ENCODE measurements at places on chromosomes 6 and 20. TPM values are rescaled to one million over a fixed set of nuclear protein-coding genes. Genes with fewer than 3 reads are reported as not detected.

DNA sequence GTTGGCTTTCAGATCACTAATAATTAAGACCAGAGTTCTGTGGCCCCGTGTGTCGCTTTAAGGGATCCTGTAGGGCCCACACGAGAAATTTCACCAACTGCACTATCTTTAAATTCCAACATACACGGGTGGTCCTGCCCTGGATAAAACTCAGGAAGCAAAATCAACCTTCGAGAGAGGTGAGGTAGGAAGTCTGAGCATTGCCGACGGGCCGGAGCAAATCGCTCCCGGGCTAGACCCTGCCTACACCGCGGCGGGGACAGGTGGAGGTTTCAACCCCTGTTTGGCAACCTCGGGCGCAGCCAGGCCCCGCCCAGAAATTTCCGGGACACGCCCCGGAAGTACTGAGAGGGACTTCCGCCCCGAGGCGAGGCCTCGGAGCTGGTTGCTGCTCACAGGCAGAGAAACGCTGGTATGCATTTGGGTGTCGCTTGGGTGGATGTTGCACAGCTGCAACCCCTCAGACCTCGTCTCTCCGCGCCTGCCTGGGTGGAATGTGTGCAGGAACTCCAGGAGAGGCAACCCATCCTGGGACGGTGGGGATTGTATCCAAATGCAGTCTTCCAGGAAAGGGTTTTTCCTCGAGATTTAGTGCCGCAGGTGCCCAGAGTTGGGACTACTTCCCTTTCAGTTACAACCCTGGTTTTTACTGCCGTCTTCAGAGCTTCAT, 19.9 kb downstream of the ZKSCAN8 start:
- peaks cover 7% of the 10 kb centered on the region for H3K4me1 ChIP-seq
- H3K27ac ChIP-seq, result no peak overlapping the region
- H3K4me3 ChIP-seq, result peak overlapping the region; percentile 44
- H3K36me3 ChIP-seq, result peaks cover 5% of the 10 kb centered on the region
- peak; percentile 67 for DNase-seq
- no peaks in the 10 kb centered on the region for H3K27me3 ChIP-seq

DNA sequence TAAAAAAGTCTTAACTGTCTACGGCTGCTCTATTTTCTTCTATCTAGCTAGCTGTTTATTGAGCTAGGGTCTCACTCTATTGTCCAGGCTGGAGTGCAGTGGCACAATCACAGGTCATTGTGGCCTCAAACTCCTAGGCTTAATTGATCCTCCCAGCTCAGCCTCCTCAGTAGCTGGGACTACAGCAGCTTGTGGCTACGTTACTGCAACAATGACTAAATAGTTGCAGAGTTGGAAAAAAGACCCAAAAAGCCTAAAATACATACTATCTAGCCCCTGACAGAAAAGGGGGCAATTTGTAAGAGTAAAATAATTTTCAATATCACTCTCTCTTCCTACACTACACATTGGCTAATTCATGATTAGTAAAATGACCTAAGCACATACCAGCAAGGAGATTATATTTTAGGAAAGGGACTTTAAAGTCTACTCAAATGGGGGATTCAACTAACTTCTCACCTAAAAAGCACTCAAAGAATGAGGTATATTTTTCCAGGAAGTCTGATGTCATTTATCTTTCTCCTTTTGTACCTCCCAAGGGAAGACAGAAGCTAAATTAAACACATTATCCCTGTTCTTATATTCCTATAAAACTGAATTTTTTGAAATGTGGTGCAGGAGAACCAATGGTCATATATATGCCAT, 82.8 kb downstream of the ZMYND8 start:
- H3K4me1 ChIP-seq, result no peaks in the 10 kb centered on the region
- H3K27ac ChIP-seq, result no peak overlapping the region
- DNase-seq, result no peak
- H3K27me3 ChIP-seq, result no peaks in the 10 kb centered on the region
- peaks cover 58% of the 10 kb centered on the region for H3K36me3 ChIP-seq

DNA sequence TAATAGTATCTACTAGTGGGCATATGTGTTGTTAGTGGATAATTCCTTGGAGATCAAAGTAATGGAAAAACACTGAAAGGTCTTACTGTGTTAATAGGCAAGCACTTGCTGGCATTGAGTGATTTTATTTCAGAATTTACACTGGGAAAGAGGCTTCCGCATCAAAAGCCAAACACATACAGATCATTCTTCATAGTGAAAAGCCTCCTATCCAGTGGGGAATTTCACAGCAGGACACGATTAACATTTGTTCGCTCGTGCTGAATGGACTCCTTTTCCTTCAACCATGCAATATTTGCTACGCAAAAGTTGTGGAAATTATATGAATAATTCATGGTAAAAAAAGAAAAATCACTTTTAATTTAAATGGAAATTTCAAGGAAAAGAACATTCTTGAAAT, 26.4 kb downstream of the GABRR1 start:
- H3K4me1 ChIP-seq, result no peaks in the 10 kb centered on the region
- DNase-seq, result no peak
- no peak overlapping the region for H3K4me3 ChIP-seq

GRCh38 chr6:103872678-103873077, 987.0 kb downstream of the HACE1 start:
- no peak overlapping the region for H3K4me3 ChIP-seq
- H3K4me1 ChIP-seq, result no peaks in the 10 kb centered on the region
- no peaks in the 10 kb centered on the region for H3K36me3 ChIP-seq
- no peaks in the 10 kb centered on the region for H3K27me3 ChIP-seq
- no peak overlapping the region for H3K27ac ChIP-seq
- DNase-seq, result no peak

TSBP1 gene
- total RNA-seq, result not detected

- H3K4me1 ChIP-seq, result no peaks in the 10 kb centered on the region
- H3K4me3 ChIP-seq, result no peak overlapping the region
- no peaks in the 10 kb centered on the region for H3K27me3 ChIP-seq
- no peak for DNase-seq
Observed at GRCh38 chr6:84403545-84403944, 176.1 kb upstream of the CEP162 start.

- no peaks in the 10 kb centered on the region for H3K27me3 ChIP-seq
- H3K36me3 ChIP-seq, result no peaks in the 10 kb centered on the region
- no peak overlapping the region for H3K4me3 ChIP-seq
- no peaks in the 10 kb centered on the region for H3K4me1 ChIP-seq
- no peak for DNase-seq
Observed at GRCh38 chr6:106856227-106856874, 118.2 kb downstream of the CD24 start.

- H3K27me3 ChIP-seq, result no peaks in the 10 kb centered on the region
- no peak overlapping the region for H3K27ac ChIP-seq
- no peak for DNase-seq
- H3K4me1 ChIP-seq, result no peaks in the 10 kb centered on the region
Observed at GRCh38 chr6:52724042-52724405, 39.3 kb downstream of the GSTA2 start.

ARFGEF3 gene
- not detected for total RNA-seq

GTSF1L gene
- total RNA-seq, result not detected

GRCh38 chr6:147699637-147700036, 191.1 kb downstream of the SAMD5 start:
- no peaks in the 10 kb centered on the region for H3K4me1 ChIP-seq
- H3K27me3 ChIP-seq, result no peaks in the 10 kb centered on the region
- no peak overlapping the region for H3K27ac ChIP-seq
- DNase-seq, result no peak
- no peaks in the 10 kb centered on the region for H3K36me3 ChIP-seq

DNA sequence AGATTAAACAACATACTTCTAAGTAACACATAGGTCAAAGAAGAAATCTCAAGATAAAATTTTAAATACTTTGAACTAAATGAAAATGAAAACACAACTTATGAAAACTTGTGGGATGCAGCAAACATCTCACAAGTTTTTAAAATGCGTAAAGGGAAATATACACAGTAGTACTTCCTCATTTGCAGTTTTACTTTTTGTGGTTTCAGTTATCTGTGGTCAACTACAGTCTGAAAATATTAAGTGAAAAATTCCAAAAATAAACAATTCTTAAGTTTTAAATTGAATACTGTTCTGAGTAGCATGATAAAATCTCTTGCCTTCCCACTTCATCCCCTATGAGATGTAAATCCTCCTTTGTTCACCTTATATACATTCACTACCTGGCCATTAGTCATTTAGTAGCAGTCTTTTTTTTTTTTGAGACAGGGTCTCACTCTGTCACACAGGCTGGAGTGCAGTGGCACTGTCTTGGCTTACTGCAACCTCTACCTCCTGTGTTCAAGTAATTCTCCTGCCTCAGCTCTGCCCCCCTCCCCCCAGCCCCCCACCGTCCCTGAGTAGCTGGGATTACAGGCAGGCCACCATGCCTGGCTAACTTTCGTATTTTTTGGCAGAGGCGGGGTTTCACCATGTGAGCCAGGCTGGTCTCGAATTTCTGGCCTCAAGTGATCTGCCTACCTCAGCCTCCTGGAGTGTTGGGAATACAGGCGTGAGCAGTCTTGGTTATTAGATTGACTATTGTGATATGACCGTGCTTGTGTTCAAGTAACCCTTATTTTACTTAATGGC, 154.6 kb upstream of the AHI1 start:
- H3K27ac ChIP-seq, result no peak overlapping the region
- no peaks in the 10 kb centered on the region for H3K27me3 ChIP-seq
- H3K4me3 ChIP-seq, result no peak overlapping the region
- H3K36me3 ChIP-seq, result no peaks in the 10 kb centered on the region

DNA sequence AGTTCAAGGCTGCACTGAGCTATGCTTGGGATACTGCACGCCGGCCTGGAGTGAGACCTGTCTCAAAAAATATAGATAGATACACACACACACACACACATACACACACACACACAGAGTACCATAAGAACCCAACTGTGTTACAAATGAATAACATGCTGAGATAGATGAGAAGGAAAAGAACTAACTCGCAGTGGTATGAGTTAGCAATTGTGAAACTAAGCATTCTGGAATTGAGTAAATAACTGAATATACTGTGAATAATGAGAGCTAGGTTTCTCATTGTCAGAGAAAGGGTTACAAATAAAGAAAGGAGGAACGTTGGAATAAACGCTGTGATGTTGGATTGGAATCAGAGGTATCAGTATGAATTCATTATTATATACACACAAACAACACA, 14.6 kb upstream of the FAXC start:
- H3K27ac ChIP-seq, result no peak overlapping the region
- no peak for DNase-seq
- no peaks in the 10 kb centered on the region for H3K4me1 ChIP-seq
- H3K36me3 ChIP-seq, result no peaks in the 10 kb centered on the region
- peaks cover 8% of the 10 kb centered on the region for H3K27me3 ChIP-seq

GRCh38 chr6:167739721-167740475, 86.8 kb upstream of the AFDN start:
- H3K36me3 ChIP-seq, result no peaks in the 10 kb centered on the region
- no peak overlapping the region for H3K27ac ChIP-seq
- H3K27me3 ChIP-seq, result peaks cover 6% of the 10 kb centered on the region
- no peak overlapping the region for H3K4me3 ChIP-seq

GRCh38 chr6:108501559-108501958, 59.2 kb upstream of the FOXO3 start:
- H3K27ac ChIP-seq, result no peak overlapping the region
- no peaks in the 10 kb centered on the region for H3K4me1 ChIP-seq
- no peaks in the 10 kb centered on the region for H3K27me3 ChIP-seq
- no peaks in the 10 kb centered on the region for H3K36me3 ChIP-seq
- no peak for DNase-seq

DNA sequence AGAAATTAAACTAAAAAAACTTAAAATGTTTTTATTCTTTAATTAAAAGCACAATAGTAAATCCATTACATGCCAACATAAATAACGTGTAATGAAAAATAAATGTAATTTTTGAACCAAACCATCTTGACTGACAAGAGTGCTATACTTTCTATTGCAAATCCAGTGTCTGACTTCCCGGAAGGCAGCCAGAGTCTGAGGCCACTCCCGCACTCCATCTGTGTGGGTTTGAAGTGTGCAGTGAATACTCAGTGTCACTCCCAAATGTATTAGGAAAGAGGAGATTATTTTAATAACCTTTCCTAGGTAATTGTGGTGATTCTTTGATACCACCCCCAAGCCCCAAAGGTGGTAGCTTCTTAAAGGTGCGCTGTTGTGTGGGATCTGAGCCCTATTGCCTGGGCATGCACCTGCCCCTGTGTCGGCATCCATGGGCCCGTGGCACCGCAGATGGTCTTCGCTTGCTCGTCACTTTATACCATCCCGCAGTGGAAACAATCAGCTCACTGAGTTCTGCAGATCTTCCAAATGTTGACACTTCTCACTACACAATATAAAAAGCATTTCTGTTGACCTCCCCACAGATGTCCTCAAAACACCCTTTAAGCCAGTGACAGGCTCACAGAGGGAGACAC, 391.2 kb downstream of the THBS2 start:
- H3K4me1 ChIP-seq, result no peaks in the 10 kb centered on the region
- H3K4me3 ChIP-seq, result no peak overlapping the region
- no peaks in the 10 kb centered on the region for H3K36me3 ChIP-seq
- no peaks in the 10 kb centered on the region for H3K27me3 ChIP-seq
- no peak for DNase-seq

- no peak overlapping the region for H3K4me3 ChIP-seq
- H3K27me3 ChIP-seq, result no peaks in the 10 kb centered on the region
- no peak for DNase-seq
Observed at GRCh38 chr6:144951730-144952437, 666.7 kb downstream of the UTRN start.

GRCh38 chr6:30002871-30003270, 58.2 kb upstream of the POLR1H start:
- no peak for DNase-seq
- H3K36me3 ChIP-seq, result no peaks in the 10 kb centered on the region
- no peak overlapping the region for H3K27ac ChIP-seq
- peaks cover 20% of the 10 kb centered on the region for H3K4me1 ChIP-seq
- H3K4me3 ChIP-seq, result no peak overlapping the region

- H3K4me1 ChIP-seq, result no peaks in the 10 kb centered on the region
- H3K27ac ChIP-seq, result no peak overlapping the region
- DNase-seq, result no peak
- H3K27me3 ChIP-seq, result no peaks in the 10 kb centered on the region
Observed at GRCh38 chr6:114690625-114691024, 347.8 kb upstream of the HS3ST5 start.

GRCh38 chr20:52824494-52825216, 147.5 kb upstream of the TSHZ2 start:
- peak; percentile 13 for DNase-seq
- H3K4me1 ChIP-seq, result no peaks in the 10 kb centered on the region
- no peaks in the 10 kb centered on the region for H3K36me3 ChIP-seq
- H3K27ac ChIP-seq, result no peak overlapping the region

GRCh38 chr6:38284802-38285394, 354.8 kb downstream of the BTBD9 start:
- H3K4me1 ChIP-seq, result no peaks in the 10 kb centered on the region
- DNase-seq, result no peak
- no peak overlapping the region for H3K4me3 ChIP-seq
- no peak overlapping the region for H3K27ac ChIP-seq

- H3K4me1 ChIP-seq, result no peaks in the 10 kb centered on the region
- H3K36me3 ChIP-seq, result no peaks in the 10 kb centered on the region
- no peaks in the 10 kb centered on the region for H3K27me3 ChIP-seq
- H3K27ac ChIP-seq, result no peak overlapping the region
- no peak for DNase-seq
Observed at GRCh38 chr6:40135491-40136072, 201.3 kb upstream of the MOCS1 start.

RPS6KA2 gene
- total RNA-seq, result 6.2 TPM

- peaks cover 3% of the 10 kb centered on the region for H3K27me3 ChIP-seq
- no peak overlapping the region for H3K27ac ChIP-seq
- peaks cover 23% of the 10 kb centered on the region for H3K4me1 ChIP-seq
- no peak overlapping the region for H3K4me3 ChIP-seq
Observed at GRCh38 chr20:3749087-3749688, 16.7 kb downstream of the HSPA12B start.

GRCh38 chr6:29925727-29926412, 16.5 kb upstream of the HLA-A start:
- peak overlapping the region; percentile 93 for H3K27ac ChIP-seq
- H3K36me3 ChIP-seq, result no peaks in the 10 kb centered on the region

GRCh38 chr6:154399097-154399496, 42.5 kb upstream of the IPCEF1 start:
- no peak overlapping the region for H3K27ac ChIP-seq
- DNase-seq, result no peak
- no peaks in the 10 kb centered on the region for H3K36me3 ChIP-seq
- no peaks in the 10 kb centered on the region for H3K27me3 ChIP-seq
- H3K4me3 ChIP-seq, result no peak overlapping the region

Measured in CD4-positive, alpha-beta T cell (primary cell).